ENCODE measurements at places on chromosomes 7 and 10.

DNA sequence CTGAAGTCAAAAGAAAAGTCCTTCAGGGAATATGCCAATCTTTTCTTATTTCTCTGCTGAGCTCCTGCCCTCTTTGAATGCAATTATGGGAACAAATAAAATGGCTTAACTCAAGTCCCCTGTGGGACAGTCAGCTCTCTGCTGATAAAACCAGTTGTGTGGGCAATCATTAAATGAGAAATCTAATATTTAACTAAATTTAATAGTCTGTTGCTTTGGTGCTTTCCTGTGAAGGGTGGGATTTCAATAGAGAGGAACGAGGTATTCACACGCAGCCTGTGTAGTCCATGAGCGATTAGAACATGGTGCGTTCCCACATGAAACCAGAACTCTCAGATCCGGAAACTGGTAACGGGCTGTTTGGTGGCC lies 138.4 kb downstream of the PAXIP1 start:
- DNase-seq, result no peak

DNA sequence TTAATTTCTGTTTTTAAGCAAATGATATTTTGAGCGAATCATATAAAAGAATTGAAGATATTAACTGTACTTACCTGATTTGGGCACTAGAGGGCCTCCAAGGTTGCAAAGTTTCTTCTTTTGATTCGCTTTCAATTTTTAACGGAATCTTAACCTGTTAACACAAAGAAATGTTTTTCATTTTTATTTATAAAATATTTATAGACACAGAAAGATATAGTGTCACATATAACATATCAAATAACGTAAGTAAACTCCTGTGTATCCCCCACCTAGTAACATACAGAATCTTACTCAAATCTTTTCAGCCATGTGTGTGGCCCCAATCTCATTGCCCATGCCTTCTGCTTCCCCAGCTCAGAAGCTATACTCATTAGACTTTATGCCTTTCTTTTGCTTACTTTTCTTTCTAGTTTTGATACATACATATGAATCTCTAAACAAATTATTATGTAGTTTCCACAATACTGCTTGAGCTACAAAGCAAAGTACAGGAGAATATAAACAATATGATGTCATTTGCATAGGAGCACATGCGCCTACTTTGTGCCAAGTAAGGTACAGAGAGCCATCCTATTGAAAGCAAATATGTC lies 49.5 kb upstream of the ZPBP start:
- DNase-seq, result peak; percentile 42

DNA sequence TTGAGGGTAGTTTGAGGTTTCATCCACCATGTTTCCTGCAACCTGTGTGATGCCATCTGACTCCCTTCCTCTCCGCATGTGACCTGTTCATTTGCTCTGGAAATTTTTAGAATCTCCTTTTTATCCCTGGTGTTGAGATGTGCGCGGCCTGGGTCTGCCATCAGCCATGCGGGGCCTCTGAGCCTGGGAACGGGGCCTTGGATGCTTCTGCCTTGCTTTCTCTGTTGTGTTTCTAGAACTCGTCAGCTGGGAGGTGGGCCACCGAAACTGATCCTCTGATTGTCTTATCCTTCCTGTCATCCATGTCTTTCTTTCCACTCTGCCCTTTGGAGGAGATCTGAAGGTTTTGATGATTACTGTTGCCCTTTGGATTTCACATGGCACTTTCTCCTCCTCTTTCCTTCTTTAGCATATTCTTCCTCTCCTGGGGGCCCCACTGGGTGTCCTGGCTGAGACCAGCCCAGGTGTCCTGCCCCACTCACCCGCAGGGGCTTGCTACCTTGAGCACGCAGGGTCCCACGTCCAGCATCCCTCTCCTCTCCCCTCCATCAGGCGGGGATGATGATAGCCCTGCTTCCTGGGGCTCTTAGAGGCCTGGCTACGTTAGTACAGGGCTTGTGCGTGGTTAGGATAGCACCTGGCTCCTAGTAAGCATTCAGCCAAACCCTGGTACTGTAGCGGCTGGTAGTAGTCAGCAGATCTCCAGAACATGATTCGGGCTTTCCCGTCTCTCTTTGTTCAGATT lies 29.9 kb downstream of the PPP2R2D start:
- DNase-seq, result no peak

DNA sequence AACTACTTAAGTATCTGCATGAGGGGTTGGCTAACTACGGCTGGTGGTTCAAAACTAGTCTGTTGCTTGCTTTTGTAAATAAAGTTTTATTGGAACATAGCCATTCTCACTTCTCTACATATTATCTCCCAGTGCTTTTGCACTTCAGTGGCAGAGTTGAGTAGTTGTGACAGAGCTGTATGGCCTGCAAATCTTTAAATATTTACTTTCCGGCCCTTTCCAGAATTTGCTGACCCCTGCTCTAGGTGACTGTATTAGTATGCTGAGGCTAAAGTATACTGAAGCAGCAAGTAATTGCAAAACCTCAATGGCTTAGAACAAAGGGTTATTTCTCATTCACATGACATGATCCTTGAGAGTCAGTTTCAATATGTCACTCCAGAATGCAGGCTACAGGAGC lies 78.3 kb downstream of the OTUD1 start:
- no peak for DNase-seq

DNA sequence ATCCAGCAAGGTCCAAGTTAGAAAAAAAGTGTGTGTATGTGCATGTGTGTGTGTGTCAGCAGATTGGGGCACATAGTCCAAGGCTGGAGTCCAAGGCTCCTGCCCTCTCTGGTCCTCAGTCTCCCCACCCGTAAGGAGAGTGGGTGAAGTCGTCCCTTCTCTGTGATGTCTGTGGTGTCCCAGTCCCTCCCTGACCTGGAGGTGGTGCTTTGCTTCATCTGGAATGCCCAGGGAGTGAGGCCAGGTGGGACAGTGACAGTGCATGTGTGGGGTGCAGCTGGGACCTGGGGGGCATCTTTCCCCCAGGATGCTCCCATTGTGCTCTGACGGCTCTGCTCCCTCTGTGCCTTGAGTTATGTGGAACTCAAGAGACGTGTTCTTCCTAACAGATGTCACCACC lies 18.0 kb downstream of the AQP1 start:
- no peak for DNase-seq

DNA sequence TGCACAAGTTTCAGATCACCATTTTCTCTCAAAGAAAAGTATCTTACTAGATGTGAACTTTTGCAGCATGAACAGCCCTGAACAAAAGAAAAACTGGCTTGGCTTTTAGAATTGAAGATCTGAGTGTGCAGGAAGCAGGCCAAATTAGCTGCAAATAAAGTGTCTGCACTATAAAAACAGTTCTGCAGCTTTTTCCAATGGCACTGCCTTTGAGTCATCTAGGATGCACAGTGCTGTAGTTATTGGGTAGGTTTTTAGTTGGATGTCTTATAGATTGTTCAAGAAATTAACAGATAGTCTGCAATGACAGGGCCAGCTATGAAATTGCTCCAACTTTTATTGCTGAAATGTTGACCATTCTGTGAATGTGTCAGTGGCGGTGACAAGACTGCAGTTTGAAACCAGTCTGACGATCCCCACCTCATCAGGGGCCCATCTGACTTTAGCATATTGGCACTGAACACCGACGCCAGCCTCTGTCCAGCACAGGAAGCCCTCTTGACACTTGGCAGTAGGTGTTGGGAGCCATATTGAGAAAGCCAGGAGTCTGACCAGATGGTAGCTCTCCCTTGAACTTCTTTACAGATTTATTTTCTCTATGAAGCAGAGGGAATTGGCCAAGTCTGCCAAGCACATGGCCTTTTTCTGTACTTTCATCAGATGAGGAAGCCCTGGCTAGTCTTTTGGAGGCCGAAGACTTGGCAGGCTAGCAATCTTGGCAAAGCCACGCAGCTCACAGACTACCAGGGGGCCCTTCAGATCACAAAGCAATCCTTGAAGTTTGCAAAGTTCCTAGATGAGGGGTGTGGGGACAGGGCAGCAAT lies 490.6 kb downstream of the NEBL start:
- no peak for DNase-seq

DNA sequence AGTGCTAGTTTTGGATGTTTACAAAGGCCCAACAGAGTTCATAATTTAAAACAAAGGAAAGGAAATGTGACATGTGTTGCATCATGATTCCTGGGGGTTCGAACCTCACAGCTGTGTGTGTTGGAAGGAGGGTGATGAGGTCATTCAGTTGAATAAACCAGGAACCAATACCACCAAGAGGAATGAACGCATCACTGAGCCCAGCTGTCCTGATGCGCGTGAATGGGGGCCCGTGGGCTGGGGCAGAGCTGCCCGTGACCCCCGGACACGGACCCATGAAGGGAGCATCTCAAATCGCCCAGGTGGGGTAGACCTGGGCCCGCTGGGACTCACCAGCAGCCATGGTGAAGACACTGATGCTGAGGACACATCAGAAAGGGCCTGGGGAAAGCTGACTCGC lies 33.0 kb downstream of the BRI3 start:
- DNase-seq, result peak; percentile 40

DNA sequence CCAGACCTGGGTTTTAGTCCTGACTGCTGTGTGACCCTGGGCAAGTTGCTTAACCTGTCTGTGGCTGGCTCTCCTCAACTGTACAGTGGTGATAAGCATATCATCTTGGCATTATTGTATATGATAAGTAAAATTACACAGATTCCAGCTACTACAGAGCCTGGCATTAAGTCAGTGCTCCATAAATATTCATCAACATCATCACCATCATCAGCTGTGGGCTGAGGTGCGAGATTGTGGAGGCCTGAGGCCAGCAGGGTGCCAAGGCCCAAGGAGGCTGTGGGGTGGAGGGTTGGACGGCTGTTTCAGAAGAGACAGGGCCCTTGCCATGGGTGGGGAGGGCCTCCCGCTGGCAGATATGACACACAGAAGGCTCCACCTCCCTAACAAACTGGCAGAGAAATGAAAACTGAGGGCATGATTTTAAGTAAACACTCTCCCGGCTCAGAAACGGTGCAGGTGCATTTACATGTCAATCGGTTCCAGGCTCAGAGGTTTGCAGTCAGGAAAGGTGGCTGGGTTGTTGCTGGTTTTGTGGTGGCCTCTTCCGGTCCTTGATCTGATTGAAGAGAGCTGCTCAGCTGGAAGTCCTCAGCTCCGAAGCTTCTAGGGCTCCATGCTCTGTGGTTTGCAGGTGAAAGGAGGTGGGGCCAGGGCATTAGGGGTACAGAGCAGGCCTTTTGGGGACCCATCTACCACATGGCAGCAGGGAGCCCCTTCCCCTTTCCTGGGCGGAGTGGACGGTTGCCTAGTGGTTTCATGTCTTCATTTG lies 10.2 kb downstream of the CRYGN start:
- peak; percentile 41 for DNase-seq

- DNase-seq, result no peak
Observed at GRCh38 chr7:70907259-70908247, 224.4 kb upstream of the GALNT17 start.

- no peak for DNase-seq
Observed at GRCh38 chr7:107788216-107788615, 14.8 kb downstream of the SLC26A3 start.

GRCh38 chr7:836429-836828 lies 4.2 kb downstream of the SUN1 start:
- peak; percentile 71 for DNase-seq

DNA sequence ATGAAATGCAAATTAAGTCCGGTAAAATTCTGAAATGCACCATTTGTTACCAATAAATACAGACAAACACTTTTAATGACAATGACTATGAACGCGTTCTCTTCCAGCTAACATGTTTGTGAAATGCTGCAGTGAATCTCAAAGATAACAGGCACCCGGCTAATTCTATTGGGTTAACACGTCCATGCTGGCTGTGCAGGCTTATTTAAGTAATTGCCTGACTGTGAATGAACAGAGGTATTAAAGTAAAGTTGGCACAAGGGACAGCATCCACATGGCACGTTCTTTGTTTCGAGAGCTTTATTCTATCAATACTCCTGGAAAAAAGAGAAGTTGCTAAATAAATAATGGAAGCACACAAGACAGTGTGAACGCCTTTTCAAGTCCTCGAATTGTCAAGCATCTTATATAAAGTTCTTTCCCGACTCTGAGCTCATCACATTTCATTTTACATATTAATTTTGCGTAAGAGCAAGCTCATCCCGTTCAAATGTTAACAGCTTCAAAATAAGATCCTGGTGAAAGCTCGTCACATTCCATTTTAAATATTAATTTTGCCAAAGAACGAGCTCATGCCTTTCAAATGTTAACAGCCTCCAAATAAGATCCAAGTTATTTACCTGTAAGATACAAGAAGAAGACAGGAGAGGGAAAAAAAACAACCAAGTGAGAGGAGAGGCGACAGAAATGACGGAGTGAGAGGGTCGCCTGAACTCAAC lies 111.3 kb upstream of the RHEB start:
- no peak for DNase-seq
